ENCODE measurements at places on chromosomes 12 and 14.

DNA sequence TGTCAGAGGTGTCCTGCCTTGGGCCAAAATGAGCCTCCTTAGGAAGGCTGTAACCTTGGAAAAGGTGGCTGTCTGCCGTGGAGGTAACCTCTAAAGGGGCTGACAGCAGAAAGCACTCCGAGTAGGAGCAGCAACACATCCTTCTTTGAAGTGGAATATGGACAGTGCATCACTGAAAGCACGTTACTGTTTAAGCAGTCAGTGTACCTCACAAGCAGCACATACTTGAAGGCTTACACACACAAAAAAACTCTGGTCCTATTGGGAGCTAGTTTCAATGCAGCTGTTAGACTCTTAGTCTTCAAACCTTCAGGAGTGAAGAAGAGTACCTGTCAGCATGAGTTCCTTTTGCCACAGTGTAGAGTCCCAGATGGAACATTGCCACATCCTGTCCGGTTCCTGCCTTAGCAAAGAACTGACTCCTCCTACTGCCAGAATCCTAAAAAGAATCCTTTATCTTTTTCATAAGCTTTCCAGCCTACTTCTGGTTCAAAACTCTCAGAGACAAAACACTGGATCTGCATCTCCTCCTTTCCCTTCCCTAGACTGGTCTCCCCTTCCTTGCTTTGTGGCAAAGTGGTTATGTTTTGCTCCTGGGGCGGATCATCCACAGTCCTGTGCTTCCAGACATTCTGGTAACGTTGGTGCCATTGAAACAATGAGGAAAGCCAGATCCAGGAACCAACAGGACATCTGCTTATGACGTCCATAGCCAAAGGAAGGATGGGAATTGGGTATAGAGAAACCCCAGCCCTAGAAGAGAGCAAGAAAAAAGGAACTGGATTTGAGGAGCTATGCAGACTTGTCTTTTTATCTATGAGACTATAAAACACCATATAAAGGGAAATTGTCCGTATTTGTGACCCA lies 8.5 kb upstream of the MDM1 start:
- no peak for DNase-seq

DNA sequence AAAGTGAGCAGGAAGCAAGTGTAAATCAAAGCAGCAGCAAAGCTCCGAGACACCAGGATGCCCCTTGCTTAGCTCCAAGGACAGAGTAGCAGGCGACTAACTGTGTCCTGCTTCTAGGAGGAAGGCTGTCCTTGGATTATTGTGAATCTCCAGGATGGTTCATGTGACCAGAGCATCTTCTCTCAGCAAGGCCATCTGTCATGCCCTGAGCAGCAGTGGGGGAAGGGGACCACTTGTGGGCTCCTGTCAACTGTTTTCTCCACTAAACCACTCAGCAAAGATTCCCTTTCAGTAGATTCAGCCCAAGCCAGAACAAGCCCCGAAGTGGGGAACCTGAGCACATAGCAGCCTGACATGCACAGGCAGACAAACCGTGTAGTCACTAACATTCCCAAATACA lies 19.4 kb downstream of the MAP3K9 start:
- DNase-seq = no peak

- no peak for DNase-seq
Measured at GRCh38 chr12:101719566-101719965, 19.7 kb downstream of the SYCP3 start.

GRCh38 chr12:26492406-26492805 lies 297.0 kb downstream of the SSPN start:
- DNase-seq = no peak

DNA sequence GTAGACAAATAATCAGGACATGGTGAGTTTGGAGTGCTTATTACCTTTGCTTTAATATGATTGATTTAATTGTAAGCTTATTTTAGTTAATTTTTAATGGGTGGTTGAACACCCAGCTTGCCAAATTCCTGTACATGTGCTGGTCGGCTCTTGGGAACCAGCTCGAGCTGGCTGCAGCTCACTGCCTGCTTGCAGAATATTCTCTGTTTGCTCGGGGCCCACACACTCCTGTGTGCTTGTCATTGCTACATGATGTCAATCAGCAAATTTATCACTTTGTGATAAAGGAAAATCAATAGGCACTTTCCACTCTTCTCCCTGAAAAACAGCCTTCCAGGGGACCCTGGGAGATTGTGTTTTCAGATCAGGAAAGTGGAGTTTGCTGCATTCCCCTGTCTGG lies 141.1 kb upstream of the LHX5 start:
- DNase-seq = no peak

DNA sequence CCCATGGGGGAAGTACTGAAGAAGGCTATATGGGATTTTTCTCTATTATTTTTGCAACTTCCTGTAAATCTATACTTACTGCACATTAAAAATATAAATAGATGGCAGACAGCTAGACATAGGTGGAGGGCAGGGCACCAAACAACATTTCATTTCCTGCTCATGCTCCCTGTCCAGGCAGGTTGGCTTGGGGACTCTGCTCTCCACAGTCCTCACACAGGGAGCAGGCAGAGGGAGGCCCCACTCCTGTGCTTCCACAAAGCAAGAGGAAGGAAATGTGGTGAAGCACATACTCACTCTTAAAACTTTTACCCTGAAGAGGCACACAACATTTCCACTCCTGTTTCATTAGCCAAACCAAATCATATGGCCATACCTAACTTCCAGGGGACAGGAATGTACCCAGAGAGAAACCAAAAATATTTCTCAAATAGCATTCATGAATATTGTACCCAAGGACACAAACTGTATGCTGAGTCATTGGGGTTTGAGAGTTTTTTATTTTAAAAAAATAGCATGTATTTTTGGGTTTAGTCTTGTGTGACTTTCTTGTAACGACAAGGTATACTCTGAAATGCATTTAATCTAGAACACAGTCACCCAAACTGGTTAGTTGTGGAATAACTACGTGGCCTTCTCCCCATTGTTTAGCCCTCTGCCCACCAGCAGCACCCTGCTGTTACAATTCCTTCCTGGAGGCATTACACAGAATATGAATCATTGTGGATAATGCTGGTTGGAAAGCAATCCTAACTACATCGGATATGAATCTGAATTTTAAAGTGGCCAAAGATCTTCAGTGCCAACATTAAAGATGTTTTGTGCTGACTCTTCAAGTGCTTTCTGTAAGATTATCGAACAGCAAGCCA lies 40.9 kb downstream of the RTN1 start:
- DNase-seq = no peak

DNA sequence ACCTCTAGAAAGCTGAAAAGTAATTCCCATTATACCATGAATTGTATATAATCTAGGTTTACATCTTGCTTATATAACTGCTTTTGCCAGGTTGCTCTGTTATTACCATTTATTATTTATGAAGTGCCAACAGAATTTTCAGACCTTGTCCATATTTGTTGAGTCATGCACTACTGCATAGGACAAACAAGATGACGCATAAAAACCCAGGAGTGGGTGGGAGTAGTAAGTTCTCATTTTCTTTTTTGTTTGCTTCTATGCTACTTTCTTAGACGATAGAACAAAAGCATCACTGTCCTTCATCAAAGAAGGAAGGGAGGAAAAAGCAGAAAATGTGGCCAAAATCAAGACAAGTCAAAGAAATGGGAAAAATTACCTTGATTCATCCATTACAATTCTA lies 119.0 kb upstream of the RASSF8 start:
- DNase-seq = no peak

DNA sequence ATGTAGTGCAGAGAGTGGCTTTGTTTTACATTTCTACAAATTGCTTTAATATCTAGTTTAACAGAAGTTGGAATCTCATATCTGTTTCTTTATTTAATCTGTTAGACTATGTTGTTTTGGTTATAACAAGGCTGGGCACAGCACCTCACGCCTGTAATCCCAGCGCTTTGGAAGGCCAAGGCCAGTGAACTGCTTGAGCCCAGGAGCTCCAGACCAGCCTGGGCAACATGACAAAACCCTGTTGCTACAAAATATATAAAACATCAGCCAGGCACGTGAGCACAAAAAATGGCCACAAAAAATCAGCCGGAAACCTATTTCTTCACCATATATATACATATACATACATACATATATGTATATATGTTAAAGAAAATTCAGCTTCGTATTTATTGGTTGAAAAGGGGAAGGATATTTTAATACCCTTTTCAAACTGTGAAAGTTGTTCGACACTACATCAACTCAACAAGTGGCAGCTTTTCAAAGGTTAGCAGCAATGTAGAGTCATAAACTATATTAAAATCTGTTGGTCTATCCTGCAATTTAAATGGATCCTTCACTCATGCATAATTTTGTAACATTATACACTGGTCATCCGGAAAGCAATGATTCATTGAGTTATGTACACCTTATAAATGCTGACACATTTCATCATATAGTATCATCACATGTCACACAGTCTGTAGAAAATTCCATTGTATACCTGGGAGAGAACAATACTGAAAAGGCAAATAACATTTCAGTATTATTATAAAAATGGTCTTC lies 7.1 kb downstream of the NR2C1 start:
- no peak for DNase-seq

- no peak for DNase-seq
Measured at GRCh38 chr12:12819221-12819620, 6.1 kb downstream of the DDX47 start.

- DNase-seq = no peak
Measured at GRCh38 chr12:20492251-20492760, 124.0 kb downstream of the PDE3A start.

DNA sequence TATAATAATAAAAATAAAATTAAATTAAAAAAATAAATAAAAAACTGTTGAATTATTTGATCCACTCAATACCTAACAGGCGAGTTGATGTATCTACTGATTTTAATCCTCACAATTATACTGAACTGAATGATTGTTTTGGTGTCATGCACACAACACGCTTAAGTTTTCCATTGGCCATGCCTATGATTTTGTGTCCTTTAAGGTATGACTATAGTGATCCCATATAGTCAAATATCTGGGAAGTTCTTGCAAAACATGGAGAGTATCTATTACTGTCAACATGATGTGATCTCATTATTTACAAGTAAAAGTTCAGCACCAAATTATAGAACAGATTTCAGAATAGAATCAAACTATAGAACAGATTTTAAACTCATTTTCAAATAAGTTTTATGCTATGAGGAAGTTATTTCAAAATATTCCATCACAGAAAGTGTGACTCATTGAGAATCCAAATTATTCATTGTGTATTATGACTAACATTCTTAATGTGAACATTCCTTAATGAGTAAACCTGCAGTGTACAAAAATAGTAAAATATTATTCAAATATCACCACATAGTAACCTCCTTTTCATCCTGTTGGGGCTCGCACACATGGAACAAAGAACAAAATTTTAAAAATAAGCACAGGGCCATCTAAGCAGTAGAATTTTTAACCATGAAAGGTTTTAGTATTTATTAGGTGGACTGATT lies 190.4 kb downstream of the SLC25A21 start:
- no peak for DNase-seq
